ENCODE measurements at places on chromosomes 1 and 21. TPM values are rescaled to one million over a fixed set of nuclear protein-coding genes. Genes with fewer than 3 reads are reported as not detected.
A peak's percentile ranks its signal among the peaks of the same experiment; 100 is the strongest.

Gene CR2
- not detected for total RNA-seq

DNA sequence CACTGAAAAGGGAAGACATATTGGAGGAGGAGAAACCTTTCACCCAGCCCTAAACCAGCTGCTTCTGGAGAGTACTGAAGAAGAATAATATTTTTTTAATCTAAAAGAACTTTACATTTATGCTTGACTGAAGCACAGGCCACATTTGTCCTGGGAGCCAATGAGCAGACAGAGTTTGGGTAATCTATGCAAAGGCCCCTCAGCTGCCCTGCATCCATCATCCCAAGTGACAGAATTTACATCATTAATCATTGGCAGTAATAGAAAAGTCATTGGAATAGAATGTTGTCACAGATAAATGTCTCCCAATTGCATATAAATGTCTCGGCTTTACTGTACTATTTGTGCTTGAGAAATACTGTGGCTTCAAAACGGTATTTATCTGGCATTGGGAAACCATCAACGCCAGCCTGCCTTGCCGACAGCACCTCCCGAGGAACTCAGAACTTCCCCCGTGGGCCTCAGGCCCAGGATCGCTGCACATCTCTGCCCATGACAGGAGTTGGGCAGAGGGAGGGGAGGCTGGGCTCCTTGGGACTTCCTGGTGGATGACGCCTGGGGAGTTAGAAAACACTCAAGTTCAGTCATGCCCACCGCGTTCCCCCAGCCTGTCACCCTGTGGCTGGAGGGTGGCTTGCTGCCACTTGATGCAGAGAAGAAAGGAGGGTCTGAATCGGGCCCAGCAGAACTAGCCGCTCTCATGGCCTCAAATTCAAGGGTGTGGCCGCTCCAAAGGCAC lies 133.1 kb downstream of the CAMTA1 start:
- no peaks in the 10 kb centered on the region for H3K27me3 ChIP-seq
- H3K36me3 ChIP-seq: no peaks in the 10 kb centered on the region
- DNase-seq: no peak
- peaks cover 23% of the 10 kb centered on the region for H3K4me1 ChIP-seq
- peak overlapping the region; percentile 71 for H3K27ac ChIP-seq
- no peak overlapping the region for H3K4me3 ChIP-seq

DNA sequence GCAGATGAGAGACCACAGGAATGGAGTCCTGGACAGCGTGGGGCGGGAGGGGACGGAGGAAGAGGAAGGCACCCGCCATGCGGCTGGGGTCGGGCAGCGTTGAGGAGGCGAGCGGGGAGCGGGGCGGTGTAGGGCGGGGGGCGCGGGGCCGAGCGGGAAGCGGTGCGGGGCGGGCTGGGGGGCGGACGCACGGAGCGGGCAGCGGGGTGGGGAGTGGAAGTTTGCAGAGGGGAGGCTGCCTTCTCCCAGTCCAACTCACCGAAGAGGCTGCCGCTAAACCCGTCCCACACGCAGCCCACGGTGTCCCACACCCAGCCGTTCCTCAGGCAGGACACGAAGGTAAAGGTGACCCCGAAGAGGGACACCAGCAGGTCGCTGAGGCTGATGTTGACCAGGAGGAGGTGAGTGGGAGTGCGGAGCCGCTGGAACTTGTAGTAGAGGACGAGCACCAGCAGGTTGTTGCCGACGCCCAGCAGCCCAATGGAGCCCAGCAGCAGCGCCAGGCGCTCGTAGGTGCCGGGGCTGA lies 483 bp downstream of the CHML start:
- H3K4me3 ChIP-seq: peak overlapping the region; percentile 82
- DNase-seq: no peak
- peak overlapping the region; percentile 89 for H3K27ac ChIP-seq
- H3K4me1 ChIP-seq: no peaks in the 10 kb centered on the region
- peaks cover 10% of the 10 kb centered on the region for H3K36me3 ChIP-seq

Gene ESRRG
- total RNA-seq: 0.32 TPM

- no peaks in the 10 kb centered on the region for H3K36me3 ChIP-seq
- no peaks in the 10 kb centered on the region for H3K27me3 ChIP-seq
- H3K4me3 ChIP-seq: no peak overlapping the region
- no peaks in the 10 kb centered on the region for H3K4me1 ChIP-seq
These were observed 40.4 kb downstream of the TRIM11 start for GRCh38 chr1:228366062-228366865.

DNA sequence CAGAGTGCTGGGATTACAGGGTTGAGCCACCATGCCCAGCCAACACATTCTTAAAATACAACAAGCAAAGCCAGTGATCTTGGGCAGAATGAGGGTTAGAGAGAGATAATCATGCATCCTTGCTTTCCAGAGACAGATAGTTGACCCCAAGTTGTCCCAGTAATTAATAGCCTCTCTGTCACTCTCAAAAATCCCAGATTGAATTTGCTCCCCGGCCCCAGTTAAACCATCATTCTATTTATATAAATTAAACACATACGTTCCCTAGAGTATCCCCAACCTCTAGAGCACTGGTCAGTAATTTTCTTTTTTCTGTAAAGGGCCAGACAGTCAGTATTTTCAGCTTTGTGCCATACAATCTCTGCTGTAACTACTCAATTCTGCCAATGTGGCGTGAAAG lies 16.4 kb upstream of the TARDBP start:
- H3K27me3 ChIP-seq: no peaks in the 10 kb centered on the region
- no peaks in the 10 kb centered on the region for H3K4me1 ChIP-seq
- no peaks in the 10 kb centered on the region for H3K36me3 ChIP-seq
- no peak overlapping the region for H3K27ac ChIP-seq
- DNase-seq: no peak

Gene NIPAL3
- 26.3 TPM for total RNA-seq

DNA sequence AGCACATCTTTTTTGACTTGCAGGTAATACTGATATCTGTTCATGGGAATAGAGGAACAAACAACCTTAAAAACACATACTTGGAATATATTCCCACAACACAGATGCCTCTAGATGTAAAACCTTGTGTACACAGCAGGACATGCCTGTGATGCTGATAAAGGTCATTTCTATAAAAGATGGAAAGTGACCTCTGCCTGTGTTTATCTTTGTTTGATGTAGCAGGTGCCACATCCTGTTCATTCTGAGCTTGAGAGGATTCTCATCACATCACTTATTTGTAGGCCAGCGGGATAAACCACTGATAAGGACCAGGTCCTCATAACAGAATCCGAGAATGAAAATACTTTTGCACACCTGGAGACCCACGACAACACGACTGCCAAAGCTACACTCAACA lies 133.7 kb downstream of the SMYD2 start:
- no peaks in the 10 kb centered on the region for H3K27me3 ChIP-seq
- H3K4me3 ChIP-seq: no peak overlapping the region
- no peaks in the 10 kb centered on the region for H3K36me3 ChIP-seq
- H3K27ac ChIP-seq: peak overlapping the region; percentile 10
- no peak for DNase-seq
- peaks cover 23% of the 10 kb centered on the region for H3K4me1 ChIP-seq

GRCh38 chr1:185377831-185378230 lies 60.8 kb upstream of the IVNS1ABP start:
- peaks cover 4% of the 10 kb centered on the region for H3K4me1 ChIP-seq
- H3K36me3 ChIP-seq: no peaks in the 10 kb centered on the region
- H3K27ac ChIP-seq: no peak overlapping the region

Gene GPA33
- total RNA-seq: not detected

- H3K4me1 ChIP-seq: no peaks in the 10 kb centered on the region
- no peak overlapping the region for H3K4me3 ChIP-seq
- DNase-seq: no peak
- no peaks in the 10 kb centered on the region for H3K36me3 ChIP-seq
These were observed 176.1 kb downstream of the GRIK1 start for GRCh38 chr21:29763674-29764073.

GRCh38 chr1:22074803-22075202 lies 22.3 kb downstream of the CDC42 start:
- no peaks in the 10 kb centered on the region for H3K27me3 ChIP-seq
- H3K36me3 ChIP-seq: peaks cover 5% of the 10 kb centered on the region
- peaks cover 100% of the 10 kb centered on the region for H3K4me1 ChIP-seq
- no peak for DNase-seq

Gene HSD3B1
- total RNA-seq: not detected

Gene IGSF3
- 42.2 TPM for total RNA-seq

Gene IGSF8
- 17.2 TPM for total RNA-seq

Gene PODN
- total RNA-seq: 107 TPM

DNA sequence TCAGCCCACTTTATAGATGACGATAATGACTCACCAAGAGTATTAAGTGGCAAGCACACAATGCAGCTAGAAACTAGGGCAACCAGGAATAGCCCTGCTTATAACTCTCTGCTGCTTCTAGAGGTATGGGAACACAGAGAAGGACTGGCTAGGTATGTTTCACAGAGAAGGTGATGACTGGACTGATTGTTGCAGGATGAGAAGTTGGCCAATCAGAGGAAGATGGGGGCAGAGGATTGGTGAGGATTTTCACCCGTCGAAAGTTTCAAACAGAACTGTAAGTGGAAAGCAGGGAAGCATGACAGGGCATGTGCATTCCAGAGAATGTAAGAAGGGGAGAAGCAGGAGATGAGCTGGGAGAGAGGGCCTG lies 222.4 kb upstream of the JUN start:
- DNase-seq: no peak
- H3K4me3 ChIP-seq: no peak overlapping the region
- no peaks in the 10 kb centered on the region for H3K27me3 ChIP-seq
- no peak overlapping the region for H3K27ac ChIP-seq

- H3K27ac ChIP-seq: no peak overlapping the region
- DNase-seq: no peak
- H3K4me3 ChIP-seq: peak overlapping the region; percentile 61
- H3K27me3 ChIP-seq: peaks cover 6% of the 10 kb centered on the region
- peaks cover 59% of the 10 kb centered on the region for H3K4me1 ChIP-seq
- no peaks in the 10 kb centered on the region for H3K36me3 ChIP-seq
These were observed 1.1 kb upstream of the ESPN start for GRCh38 chr1:6423321-6423999.

Gene HORMAD1
- total RNA-seq: not detected

- peak overlapping the region; percentile 82 for H3K4me3 ChIP-seq
- H3K27me3 ChIP-seq: no peaks in the 10 kb centered on the region
- H3K27ac ChIP-seq: peak overlapping the region; percentile 90
- DNase-seq: no peak
- H3K4me1 ChIP-seq: peaks cover 20% of the 10 kb centered on the region
These were observed 306 bp upstream of the SH3D21 start for GRCh38 chr1:36305915-36306209.

GRCh38 chr1:41135196-41135947 lies 106.7 kb downstream of the SCMH1 start:
- DNase-seq: no peak
- no peak overlapping the region for H3K27ac ChIP-seq
- H3K4me1 ChIP-seq: no peaks in the 10 kb centered on the region

- no peak overlapping the region for H3K4me3 ChIP-seq
- H3K27ac ChIP-seq: no peak overlapping the region
- no peaks in the 10 kb centered on the region for H3K36me3 ChIP-seq
- no peaks in the 10 kb centered on the region for H3K27me3 ChIP-seq
- no peak for DNase-seq
These were observed 136.0 kb downstream of the PLXNA2 start for GRCh38 chr1:208108213-208108608.

GRCh38 chr1:183945428-183946319 lies 91.9 kb downstream of the COLGALT2 start:
- DNase-seq: no peak
- no peaks in the 10 kb centered on the region for H3K36me3 ChIP-seq
- no peaks in the 10 kb centered on the region for H3K4me1 ChIP-seq
- H3K4me3 ChIP-seq: no peak overlapping the region

Gene TAL1
- 0.82 TPM for total RNA-seq

Gene MPL
- total RNA-seq: not detected

DNA sequence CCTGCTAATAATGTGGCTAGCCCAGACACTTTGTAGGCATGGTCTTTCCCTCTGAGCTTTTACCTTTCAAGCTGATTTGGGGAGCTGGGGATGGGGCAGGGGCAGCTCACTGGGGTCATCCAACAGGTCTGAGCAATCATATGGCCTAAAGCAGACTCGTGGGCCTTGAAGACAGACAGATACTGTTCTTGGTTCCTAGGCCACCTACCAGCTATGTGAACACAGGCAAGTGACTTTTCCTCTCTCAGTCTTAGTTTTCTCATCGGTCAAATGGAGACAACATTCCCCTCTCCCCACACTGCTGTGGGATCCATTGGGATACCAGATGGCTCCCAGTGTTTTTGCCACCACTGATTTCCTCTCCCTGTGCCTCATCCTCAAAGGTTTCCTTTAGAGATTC lies 181.8 kb downstream of the RRAGC start:
- H3K4me1 ChIP-seq: no peaks in the 10 kb centered on the region
- no peak overlapping the region for H3K4me3 ChIP-seq
- no peak overlapping the region for H3K27ac ChIP-seq
- DNase-seq: no peak
- H3K36me3 ChIP-seq: no peaks in the 10 kb centered on the region
- no peaks in the 10 kb centered on the region for H3K27me3 ChIP-seq

- no peak overlapping the region for H3K27ac ChIP-seq
- H3K4me1 ChIP-seq: no peaks in the 10 kb centered on the region
- no peaks in the 10 kb centered on the region for H3K27me3 ChIP-seq
- no peaks in the 10 kb centered on the region for H3K36me3 ChIP-seq
- no peak for DNase-seq
- no peak overlapping the region for H3K4me3 ChIP-seq
These were observed 492.4 kb downstream of the PTPRU start for GRCh38 chr1:29728703-29729102.

DNA sequence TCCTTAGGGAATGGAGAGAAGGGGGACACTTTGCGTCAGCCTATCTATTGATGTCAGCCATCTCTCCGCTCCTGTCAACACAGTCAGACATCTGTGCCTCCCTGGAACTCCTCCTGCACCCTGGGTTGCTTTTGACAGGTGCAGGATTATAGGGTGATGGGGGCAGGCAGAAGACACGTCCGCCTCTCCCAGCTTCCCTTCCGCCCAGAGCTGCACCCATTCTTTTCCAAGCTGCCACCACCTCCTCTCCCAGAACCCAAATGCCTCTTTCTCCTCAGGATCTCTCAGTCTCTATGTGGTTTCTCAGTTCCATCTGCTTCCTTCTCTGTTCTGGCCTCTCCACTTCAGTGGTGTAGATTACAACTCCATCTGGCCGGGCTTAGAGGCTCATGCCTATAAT lies 17.1 kb upstream of the KIF1B start:
- H3K36me3 ChIP-seq: no peaks in the 10 kb centered on the region
- no peaks in the 10 kb centered on the region for H3K4me1 ChIP-seq
- H3K4me3 ChIP-seq: no peak overlapping the region
- H3K27me3 ChIP-seq: no peaks in the 10 kb centered on the region
- DNase-seq: no peak
- no peak overlapping the region for H3K27ac ChIP-seq

DNA sequence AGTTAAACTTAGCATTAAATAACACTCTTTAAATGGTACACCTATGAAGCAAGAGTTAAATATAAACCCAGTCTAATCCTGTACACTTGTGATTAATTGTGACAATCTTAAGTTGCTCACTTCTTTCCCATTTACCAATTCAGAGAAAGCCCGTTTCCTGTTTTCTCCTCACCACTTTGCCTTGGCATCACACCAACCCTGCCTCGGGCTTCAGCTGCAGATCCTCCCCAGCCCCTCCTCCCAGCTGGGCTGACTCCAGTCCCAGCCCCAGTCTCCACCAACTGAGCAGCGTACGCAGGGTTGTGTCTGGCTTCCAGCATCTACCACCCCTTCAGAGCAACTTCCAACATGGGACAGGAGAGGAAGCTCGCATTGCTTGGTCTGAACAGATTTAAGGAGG lies 4.1 kb downstream of the PYCR2 start:
- H3K27me3 ChIP-seq: no peaks in the 10 kb centered on the region
- H3K4me3 ChIP-seq: no peak overlapping the region
- no peaks in the 10 kb centered on the region for H3K36me3 ChIP-seq
- H3K27ac ChIP-seq: peak overlapping the region; percentile 59
- DNase-seq: no peak
- H3K4me1 ChIP-seq: peaks cover 36% of the 10 kb centered on the region

GRCh38 chr1:229980009-229980408 lies 87.0 kb upstream of the GALNT2 start:
- no peak for DNase-seq
- no peak overlapping the region for H3K27ac ChIP-seq
- no peaks in the 10 kb centered on the region for H3K4me1 ChIP-seq
- no peak overlapping the region for H3K4me3 ChIP-seq
